Stimulated activated CD4-positive, alpha-beta T cell treated with anti-CD3 and anti-CD28 coated beads, Interleukin-1b, Interleukin-23, amount 100 ng/mL, for 4 hours (primary cell): ENCODE measurements at places on chromosomes 1 and 21.

DNA sequence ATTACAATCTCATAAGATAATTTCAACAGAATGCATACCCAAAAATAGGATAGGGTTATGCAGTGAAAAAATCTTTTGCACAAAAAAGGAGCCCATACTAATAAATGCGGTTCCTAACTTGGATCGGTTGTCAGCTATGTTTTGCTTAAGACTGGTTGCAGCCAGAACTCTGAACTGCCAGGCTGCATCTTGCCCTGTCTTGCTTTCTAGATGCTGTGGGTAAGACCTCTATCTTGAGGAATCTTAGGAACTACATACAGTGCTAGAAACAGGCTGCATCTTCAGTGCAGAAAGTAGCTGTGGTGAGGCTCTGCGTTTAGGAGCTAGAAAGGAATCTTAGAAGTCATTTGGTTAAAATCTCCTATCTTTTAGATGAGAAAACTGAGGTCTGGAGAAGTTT, 45.6 kb upstream of the PLA2G4A start:
- no peak for DNase-seq

GRCh38 chr1:15765495-15766194, 7.0 kb downstream of the FBLIM1 start:
- DNase-seq = no peak

GRCh38 chr1:186772228-186772627, 56.5 kb upstream of the PLA2G4A start:
- DNase-seq = no peak

DNA sequence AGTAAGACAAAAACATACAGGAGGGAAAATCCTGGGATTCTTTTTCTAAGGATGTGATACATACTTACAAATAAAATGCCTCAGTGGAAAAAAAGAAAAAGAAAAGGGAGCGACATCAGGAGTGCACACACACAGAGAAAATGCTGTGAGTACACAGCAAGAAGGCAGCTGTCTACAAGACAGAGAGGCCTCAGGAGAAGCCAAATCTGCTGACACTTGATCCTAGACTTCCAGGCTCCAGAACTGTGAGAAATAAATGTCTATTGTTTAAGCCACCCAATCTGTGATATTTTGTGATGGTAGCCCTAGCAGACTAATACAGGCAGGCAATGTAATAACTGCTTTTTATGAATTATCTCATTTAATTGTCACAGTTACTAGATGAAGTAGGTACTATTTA, 17.0 kb upstream of the TRIM45 start:
- no peak for DNase-seq

GRCh38 chr1:203074610-203075009, 11.2 kb downstream of the MYOG start:
- DNase-seq = no peak

DNA sequence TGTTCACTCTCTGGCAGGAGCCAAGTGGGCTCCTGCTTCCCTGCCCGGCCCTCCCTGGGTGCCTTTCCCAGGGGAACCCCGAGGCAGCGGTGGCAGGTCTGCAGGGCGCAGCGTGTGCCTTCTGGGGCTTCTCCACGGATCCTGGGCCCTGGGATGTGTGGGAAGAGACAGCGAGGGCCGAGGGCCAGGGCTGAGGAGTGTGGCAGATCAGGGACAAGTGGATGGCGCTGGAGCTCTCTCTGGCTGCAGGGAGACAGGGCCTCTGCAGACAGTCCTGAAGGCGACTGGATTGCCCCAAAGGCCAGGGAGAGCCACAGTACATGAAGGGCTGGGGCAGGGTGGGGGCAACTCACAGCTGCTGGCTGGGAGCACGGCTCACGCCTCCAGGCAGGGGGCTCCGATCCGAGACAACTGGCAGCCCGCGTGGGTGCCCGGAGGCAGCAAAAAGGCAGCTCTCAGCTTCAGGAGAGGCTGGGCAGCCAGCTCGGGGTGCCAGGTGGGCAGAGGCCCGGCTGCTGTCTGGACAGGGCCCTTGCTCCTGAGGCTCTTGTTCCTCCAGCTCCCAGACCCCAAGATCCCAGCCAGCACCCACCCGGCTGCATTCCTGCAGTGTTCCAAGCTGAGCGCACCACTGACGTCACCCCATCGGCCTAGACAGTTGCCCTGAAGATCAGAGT, 16.0 kb downstream of the MORN1 start:
- no peak for DNase-seq

DNA sequence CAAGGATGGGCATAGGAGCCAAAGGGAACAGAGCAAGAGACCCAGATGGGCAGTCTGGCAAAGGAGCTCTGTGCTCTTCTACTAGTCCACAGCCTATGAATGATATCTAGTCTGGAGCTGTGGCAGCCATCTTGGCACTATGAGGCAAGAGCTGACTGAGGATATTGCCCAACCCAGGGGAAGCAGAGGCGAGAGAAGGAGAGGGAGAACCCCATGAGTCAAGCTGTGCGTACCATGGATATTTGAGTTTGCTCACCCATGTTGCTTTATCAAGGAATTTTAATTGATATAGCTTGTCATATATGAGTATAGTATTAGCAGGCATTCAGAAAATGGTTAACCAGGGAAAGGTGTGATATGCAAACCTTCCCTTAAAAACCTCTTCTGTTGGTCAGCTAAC, 420.9 kb downstream of the PRDM2 start:
- no peak for DNase-seq

- DNase-seq = peak; percentile 56
Observed at GRCh38 chr1:153775458-153776327, 486 bp downstream of the SLC27A3 start.

- no peak for DNase-seq
Observed at GRCh38 chr21:36803816-36804439, 105.0 kb downstream of the SIM2 start.

GRCh38 chr1:204241914-204242313, 28.1 kb upstream of the GOLT1A start:
- DNase-seq = no peak

DNA sequence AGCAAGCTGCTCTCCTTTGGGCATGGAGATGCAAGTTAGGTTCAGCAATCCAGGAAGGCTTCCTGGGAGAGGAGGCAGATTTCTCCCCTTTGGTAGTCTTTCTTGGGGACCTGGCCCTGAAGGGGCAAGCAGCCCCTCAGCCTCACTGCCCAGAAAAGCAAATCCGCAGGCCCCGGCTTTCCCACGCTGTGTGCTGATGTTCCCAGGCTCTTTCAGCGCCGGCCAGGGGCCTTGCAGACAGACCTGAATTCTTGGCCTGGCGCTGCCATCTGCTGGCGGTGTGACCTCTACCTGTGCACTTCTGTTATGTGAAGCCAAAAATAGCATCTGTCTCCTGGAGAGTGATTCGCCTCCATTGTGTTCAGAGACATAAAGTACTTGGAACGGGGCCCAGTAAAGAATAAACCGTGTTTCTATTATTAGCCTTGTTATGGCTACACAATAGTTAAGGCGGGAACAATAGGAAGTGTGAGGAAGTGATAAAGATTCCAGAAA, 64.8 kb downstream of the ALPL start:
- no peak for DNase-seq

DNA sequence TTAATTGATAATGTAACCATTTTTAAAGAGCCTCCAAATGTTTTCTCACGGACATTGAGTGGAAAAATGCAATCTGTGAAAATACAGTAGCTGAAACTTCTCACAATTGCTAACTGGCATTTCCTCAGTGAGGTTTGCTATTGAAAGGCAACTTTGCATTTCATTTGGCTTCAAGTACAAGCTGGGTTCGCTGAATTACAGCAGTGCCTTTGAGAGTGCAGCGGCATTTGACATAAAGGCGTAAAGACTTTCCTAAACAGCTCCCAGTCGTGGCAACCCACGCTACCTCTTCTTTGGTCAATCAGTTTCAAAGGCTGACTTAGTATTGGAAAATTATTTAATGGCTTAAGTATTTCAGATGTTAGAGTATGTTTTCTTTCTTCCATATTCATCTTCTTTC, 39.3 kb upstream of the ZBTB18 start:
- DNase-seq = no peak

DNA sequence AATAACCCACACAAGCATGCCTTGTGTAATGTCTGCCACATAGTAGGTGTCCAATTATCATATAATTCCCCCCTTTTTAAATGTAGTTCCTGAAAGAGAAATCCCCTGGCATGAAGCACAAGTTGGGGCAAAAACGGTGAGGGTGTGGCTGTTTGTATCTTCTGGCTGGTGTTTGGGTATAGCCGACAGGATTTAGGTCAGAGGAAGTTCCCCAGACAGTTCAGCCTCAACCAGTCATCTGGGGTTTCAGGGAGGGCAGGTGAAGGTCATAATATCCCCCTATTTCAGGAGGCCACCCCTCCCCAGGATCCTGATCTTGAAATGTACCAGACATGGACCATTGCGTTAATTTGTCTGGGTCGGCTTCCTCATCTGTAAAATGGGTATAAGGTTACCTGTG, 29.1 kb upstream of the JUN start:
- DNase-seq = no peak

DNA sequence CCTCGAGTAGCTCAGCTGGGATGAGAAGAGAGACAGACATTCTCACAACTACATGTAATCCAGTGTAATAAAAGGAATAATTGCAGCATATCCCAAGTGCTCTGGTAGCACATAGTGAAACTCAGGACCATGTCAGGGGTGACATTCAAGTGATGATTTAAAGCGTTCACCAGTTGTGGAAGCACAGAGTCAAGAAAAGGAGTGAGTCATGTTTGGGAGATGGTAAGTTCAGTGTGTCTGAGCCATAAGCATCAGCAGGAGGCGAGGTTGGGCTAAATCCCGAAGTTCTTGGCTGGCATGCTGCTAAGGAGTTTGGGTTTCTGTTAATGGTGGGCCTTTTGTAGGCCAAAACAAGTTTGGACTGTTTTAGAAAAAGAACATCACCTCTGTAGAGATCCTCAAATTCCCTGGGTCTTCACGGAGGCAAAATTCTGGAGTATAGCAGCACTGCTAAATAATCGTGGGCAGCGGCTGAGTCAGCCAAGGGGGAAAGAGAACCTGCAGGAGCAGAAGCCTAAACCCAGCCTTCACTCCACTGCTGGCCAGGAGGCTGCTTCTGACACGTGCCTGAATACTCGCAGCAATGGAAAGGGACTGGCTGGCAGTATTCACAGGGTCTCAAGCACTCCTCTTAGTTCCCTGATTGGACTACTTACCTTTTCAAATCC, 7.2 kb upstream of the NHLH1 start:
- DNase-seq = no peak

- no peak for DNase-seq
Observed at GRCh38 chr1:36737038-36737555, 254.4 kb upstream of the CSF3R start.

DNA sequence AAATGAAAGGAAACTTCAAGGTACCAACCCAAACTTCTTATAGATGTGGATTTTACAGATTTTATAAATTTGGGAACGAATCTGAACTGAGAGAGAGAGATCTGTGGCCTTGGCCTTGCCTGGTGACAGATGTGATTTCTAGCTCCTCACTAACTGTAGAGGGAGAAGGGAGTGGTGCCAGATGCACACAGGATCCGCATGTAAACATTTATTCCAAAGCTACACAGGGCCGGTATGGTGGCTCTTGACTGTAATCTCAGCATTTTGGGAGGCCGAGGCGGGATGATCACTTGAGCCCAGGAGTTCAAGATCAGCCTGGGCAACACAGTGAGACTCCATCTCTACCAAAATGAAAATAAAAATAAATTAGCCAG, 77.1 kb downstream of the PGBD5 start:
- no peak for DNase-seq

- no peak for DNase-seq
Observed at GRCh38 chr1:192243721-192244120, 73.1 kb upstream of the RGS21 start.

- no peak for DNase-seq
Observed at GRCh38 chr1:30732277-30732996, 9.1 kb upstream of the MATN1 start.

- no peak for DNase-seq
Observed at GRCh38 chr1:116871779-116872146, 38.0 kb upstream of the PTGFRN start.

DNA sequence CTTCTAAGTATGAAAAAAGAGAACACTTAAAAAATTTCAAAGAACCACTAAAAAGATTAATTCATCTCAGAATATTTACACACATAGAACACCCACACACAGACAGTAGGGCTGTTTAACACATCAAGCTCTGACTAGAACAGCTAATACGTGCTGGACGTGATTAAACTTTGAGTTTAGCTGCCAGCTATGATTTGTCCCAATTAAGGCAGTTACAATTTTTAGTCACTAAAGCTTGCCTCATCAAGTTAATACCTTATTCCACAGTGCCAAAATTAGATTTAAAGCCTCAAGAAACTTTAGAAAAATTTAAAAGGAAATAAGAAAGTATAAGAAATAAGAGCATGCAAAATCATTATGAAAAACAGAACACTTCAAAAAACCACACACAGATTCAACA, 18.9 kb downstream of the SLC16A1 start:
- no peak for DNase-seq

DNA sequence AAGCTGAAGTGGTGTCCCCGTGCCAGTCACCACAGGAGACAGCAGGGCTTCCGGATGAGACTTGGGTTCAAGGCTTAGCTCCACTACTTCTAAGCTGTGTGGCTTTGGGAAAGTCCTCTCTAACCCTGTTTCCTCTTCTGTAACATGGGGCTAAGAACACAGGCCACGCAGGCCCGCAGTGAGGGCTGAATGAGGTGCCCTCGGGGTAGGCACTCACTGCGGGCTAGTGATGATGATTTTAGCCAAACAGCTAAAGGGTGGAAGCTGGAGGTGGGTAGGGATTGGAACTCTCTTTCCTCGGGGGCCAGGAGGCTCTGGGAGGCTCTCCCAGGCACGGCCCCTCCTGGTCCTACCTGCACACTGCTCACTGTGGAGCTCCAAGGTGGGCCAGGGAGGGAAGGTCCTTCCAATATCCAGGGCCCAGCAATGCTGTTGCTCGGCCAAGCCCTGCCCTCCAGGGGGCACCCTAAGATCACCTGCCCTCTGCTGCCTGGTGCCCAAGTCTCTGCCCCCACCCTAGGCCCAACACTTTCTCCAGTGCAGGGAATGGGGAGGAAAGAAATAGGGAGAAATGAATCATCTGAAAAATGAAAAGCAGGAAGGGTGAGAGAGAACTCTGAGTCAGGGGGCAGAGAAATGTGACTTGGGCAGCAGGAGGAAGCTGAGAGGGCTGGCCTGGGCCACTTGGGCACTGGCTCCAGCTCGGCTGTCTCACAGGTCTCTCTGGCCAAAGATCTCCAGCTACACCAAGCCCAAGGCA, 19.2 kb upstream of the EVA1B start:
- peak; percentile 47 for DNase-seq

DNA sequence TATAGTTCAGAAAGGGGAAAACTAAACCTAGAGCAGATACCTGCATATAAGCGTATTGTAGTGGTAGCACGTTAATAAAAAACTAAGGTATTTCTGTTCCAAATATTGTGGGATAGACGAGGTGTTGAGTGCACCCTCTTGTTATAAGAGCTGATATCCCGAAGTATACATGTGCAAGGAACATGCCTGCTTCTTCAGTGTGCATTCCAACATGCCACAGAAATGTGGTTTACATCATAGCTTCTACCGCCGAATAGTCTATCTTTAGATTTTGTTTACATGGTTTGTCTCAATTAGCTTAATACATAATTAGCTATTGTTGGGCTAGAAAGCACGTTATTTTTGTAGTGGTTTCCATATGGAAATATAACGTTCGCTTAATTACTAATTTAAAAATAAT, 2.2 kb downstream of the CHRM3 start:
- no peak for DNase-seq

GRCh38 chr1:247535402-247535801, 838 bp downstream of the OR2C3 start:
- DNase-seq = no peak

GRCh38 chr1:242412921-242413320, 111.6 kb downstream of the PLD5 start:
- no peak for DNase-seq

- DNase-seq = no peak
Observed at GRCh38 chr1:70196333-70196732, 9.0 kb downstream of the LRRC40 start.

- DNase-seq = no peak
Observed at GRCh38 chr1:76568573-76569238, 298.6 kb upstream of the ST6GALNAC5 start.
